Liver (tissue), 10 donors: ENCODE measurements at places on chromosomes 7 and 10.

- DNase-seq, result no peak
Observed at GRCh38 chr10:93061594-93062513, 1.3 kb downstream of the CYP26C1 start.

- DNase-seq, result no peak
Observed at GRCh38 chr10:86992929-86993328, 24.6 kb downstream of the ADIRF start.

DNA sequence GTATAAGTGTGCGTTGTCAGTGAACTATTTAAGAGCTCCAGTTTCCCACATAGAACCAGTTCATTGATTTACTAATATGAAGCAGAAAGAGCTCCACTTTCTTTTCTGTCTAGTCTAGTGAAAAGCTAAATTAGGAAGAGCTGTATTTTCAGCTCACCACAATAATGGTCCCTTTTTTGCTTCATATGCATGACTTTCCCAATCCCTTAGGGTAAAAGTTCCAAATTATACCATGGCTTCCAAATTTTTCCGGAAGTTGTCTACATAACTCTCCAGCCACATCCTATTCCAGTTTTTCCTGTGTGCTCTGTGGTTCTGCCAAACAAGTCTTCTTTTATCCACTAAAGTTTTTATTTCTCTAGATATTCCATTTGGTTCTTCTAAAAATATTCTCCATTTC, 685.2 kb downstream of the REEP3 start:
- DNase-seq, result no peak

DNA sequence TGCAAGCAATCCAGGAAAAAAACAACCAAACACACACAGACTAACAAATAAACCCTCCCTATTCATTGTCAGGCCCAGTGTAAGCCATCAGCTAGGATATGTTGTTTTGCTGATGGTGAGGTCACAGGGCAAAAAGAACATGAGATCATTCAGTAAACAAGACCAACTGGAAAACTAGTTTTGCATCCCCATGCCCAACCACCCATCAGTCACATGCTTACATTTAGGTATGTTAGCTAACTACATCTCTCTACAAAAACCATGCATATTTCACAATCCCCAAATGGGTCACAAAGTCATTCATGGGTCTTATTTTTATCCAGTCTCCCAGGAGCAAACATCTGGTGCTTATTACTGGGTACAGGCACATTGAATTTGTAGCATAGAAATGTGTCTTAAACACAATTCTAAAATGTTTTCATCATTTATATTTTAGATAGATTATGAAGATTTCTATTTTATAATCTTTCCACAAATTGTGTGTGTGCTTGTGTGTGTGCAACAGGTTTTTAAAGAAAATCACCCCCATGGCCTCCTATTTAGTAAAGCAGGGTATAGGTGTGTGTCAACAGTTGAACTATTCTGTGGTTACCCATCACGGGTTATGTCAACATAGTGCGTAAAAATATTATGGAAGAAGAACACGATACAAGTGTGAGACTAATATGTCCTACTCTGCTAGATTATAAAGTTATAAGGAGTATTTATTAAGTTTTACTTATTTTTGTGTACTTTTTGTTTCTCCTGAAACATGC, 103.8 kb upstream of the AKR1E2 start:
- no peak for DNase-seq
